ENCODE measurements at places on chromosomes 5 and 9.

DNA sequence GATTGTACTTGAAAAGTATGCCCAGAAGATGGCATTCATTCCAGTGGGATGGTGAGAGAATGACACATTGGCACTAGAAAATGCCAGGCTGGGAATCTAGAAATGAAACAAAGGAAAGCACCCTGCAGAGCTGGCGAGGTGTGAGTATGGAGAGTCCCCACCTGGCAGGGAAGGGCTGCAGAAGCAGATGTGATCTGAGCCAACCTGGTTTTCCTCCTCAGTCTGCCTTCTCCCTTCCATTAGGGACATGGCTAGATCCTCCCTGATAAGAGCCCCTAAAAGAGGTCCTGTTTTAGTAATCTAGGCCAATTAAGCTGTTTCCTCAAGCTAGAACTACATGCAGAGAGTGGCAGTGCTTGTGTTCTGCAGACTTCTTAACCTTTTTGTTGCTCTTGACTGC is 24.7 kb upstream of the TNFSF15 start:
- no peak for DNase-seq

GRCh38 chr5:174624733-174625522 is 99.5 kb upstream of the MSX2 start:
- no peak for DNase-seq

DNA sequence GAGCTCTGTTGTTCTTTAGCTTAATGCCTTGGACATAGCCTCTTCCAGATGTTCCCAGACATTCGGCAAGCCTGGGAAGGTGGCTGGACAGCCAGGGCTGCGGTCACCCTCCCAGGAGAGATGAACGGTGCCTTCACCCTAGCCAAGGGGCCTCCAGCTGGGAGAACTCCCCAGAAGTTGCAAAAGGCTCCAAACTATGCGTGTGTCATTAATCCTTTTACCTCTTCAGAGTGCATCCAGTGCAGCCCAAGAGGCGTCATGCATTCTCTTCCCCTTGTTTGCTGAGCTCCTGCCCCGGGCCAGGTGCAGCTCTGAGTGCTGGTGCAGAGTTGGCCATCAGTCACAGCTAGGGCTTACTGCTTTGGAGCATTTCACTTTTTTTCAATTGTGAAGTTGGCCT is 22.8 kb downstream of the HMCN2 start:
- DNase-seq = no peak

DNA sequence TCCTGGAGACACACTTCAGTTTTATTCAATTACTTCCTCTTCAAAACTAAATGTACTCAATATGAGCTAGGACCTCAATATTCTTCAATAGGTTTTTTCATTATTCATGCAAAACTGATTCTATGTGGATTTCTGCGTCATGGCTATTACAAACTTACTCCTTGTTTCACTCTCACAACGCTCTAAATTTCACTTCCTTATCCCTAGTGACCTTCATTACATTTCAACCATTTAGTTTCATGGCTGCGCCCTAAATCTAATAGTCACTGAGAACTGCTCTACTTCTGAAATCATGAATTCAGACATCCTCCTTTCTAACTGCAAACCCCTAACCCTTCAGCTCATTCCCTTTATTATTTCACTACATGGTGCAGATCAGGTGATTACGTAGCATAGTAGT is 93.9 kb downstream of the SLC25A46 start:
- DNase-seq = no peak

DNA sequence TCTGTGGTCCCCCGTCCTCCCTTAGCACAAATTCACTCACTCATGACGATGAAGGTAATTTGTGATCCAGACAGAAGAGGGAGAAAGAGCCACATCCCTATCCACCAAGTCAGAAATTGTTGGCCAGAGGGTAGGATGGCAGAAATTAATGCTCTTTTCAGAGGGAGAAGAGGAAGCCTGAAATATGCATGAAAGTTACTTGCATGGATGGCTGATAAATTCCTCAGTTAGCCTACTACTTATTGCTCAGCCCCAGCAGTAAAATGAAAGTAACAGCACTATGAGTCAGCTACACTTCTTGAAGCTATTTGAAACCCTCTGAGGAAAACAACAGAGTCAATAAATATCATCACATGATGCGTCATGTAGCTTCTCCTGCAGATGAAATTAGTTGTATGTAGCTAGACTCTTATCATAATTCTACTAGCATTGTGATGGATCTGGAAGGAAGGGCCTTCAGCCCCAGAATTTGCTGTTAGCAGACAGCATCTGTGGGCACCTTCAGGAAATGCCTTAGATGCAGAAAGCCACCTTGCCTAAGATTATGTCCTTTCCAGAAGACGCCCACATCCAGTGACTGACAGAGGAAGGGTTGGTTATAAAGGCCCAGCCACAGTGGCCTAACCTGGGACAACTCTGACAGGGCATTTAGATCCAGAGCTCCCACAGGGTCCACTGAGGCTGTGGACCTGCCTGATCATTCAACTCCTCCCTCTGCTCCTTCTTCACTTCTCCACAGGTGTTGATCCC is 81.2 kb upstream of the CCDC112 start:
- no peak for DNase-seq

GRCh38 chr5:72070529-72070928 is 36.7 kb upstream of the MAP1B start:
- DNase-seq = no peak

GRCh38 chr9:11328326-11328725 is 715.5 kb upstream of the PTPRD start:
- DNase-seq = no peak

GRCh38 chr9:117412006-117412715 is 2.7 kb downstream of the ASTN2 start:
- no peak for DNase-seq

DNA sequence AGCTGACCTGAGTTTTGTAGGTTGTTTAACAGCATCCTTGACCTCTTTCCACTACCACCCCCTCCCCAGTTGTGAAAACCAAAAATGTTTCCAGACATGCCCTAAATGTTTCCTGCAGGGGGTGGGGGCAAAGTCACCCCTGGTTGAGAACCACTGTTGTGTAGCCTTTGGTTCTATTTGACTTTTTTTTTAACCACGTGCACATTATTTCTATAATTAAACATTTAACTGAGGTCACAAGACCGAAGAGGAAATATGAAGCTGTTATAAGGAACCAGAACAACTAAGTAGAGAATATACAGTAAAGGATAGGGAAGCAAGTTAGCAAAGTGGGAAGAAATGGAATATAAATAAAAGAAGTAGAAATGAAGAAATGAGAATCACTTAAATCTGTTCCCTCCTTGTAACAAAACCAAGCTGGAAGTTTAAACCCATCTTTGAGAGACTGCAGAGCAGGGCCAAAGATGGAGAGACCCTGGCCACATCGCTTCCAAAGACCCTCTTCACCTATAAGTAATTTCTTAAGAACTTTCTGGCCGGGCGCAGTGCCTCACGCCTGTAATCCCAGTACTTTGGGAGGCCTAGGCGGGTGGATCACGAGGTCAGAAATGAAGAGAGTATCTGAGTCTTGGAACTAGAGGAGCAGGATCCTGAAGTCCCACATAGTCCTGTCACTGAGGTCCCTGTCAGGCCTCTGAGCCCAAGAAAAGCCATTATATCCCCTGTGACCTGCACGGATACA is 14.4 kb downstream of the SIT1 start:
- no peak for DNase-seq

- DNase-seq = no peak
Measured at GRCh38 chr5:145510324-145510723, 324.8 kb downstream of the PRELID2 start.

GRCh38 chr5:135600152-135600570 is 21.4 kb upstream of the CXCL14 start:
- no peak for DNase-seq

Data from NCI-H1417 treated with DMSO at 0.1 percent for 48 hours (cell line).